Activated CD8-positive, alpha-beta T cell treated with anti-CD3 and anti-CD28 coated beads for 36 hours (primary cell): ENCODE measurements at places on chromosomes 5 and 9. TPM values are rescaled to one million over a fixed set of nuclear protein-coding genes. Genes with fewer than 3 reads are reported as not detected.

Gene HMCN2
- total RNA-seq = not detected

Gene ENTREP1
- not detected for total RNA-seq

Gene SLC45A2
- total RNA-seq = not detected

Gene ALDH1A1
- not detected for total RNA-seq
